CD8-positive, alpha-beta memory T cell (primary cell): ENCODE measurements at places on chromosomes 2 and 18. TPM values are rescaled to one million over a fixed set of nuclear protein-coding genes. Genes with fewer than 3 reads are reported as not detected.

DNA sequence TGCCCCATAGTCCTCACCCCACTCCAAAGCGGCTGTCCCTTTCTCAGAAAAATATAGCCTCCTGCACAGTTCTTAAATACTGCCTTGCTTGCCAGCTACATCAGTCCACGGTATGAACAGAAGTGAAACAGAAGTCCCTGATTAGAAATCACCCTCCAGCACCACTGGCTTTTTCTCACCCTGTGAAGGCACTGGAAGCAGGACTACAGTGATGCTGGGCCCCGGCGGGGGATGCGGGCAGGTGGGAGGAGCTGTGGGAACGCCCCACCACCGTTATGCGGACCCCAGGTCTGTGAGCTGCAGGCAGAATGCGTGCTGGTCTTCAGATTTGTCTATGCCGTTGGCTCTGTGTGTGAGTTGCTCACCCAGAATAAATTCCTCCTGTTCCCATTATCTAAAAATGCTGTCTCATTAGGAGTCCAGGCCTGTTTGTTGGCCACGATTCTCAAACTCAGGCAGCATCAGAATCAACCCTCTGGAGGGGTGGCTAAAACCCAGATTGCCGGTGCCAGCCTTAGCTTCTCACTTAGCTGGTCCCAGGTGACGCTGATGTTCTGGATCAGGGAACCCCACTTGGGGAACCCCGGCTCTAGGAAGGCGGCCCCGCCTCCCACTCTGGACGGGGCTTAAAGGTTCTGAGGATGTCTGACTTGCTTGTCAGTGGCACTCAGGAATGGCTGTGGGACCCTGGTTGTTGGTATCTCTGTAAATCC lies 224.8 kb upstream of the PXDN start:
- DNase-seq, result no peak

DNA sequence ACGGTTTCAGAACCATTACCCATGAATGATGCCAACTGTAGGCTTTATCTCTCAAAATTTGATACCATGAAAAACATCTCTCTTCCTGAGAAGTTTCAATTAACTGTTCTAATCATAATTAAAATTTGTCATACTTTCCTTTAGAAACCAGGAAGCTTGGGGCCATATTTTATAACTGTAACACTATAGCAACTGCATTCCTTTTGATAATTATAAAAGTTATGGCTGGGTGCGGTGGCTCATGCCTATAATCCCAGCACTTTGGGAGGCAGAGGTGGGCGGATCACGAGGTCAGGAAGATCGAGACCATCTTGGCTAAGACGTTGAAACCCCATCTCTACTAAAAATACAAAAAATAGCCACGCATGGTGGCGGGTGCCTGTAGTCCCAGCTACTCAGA lies 70.6 kb downstream of the DNAH7 start:
- no peak for DNase-seq

- no peak for DNase-seq
Measured at GRCh38 chr2:167380094-167380493, 491.8 kb downstream of the XIRP2 start.

GRCh38 chr2:53609551-53609950 lies 158.1 kb upstream of the CHAC2 start:
- DNase-seq, result no peak

DNA sequence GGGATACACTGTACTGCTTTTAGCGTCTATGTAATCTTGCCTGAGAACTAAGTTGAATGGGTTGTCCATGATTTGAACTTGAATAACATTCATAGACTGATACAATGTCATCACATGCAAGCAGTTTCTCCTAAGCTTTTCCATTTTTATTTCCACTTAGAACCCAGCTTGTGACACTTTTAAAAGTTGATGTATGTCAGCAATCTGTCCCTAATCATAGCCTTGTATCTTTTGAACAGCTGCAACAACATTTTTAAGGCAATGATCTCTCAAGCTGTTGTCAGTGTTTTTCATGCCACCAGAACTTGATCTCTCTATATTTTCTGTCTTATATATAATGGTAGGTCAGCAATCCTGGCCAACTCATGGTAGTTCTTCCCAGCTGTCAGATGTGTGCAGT lies 185.0 kb downstream of the DOK6 start:
- DNase-seq, result no peak

DNA sequence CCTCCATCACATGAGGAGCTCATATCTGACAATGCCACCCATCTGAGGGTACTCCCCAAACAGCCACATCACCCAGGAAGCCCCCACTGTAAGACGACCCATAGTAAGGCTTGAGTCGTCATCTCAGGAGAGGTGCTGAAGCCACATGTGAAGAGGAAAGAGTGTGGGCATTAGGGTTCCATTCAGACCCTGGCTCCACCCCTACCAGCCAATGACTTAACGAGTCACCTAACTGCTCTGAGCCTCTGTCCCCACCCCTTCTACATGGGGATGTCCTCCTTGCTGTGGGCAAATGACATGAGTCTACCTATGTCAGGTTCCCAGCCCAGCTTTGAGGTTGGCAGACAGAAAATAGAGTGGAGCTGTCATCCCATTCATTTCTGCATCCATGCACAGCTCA lies 46.3 kb downstream of the C1QL2 start:
- DNase-seq, result no peak

GRCh38 chr2:11738589-11739436 lies 7.6 kb upstream of the LPIN1 start:
- no peak for DNase-seq

- DNase-seq, result no peak
Measured at GRCh38 chr18:49933530-49934128, 120.3 kb upstream of the ACAA2 start.

- peak; percentile 69 for DNase-seq
Measured at GRCh38 chr2:73268830-73269685, 15.2 kb downstream of the FBXO41 start.

- DNase-seq, result no peak
Measured at GRCh38 chr2:182463760-182464159, 36.9 kb upstream of the PDE1A start.

GRCh38 chr2:33411765-33412164 lies 64.7 kb upstream of the RASGRP3 start:
- DNase-seq, result no peak

GRCh38 chr2:107621186-107622165 lies 205.2 kb upstream of the RGPD4 start:
- no peak for DNase-seq

- DNase-seq, result no peak
Measured at GRCh38 chr2:19127616-19128015, 230.8 kb downstream of the OSR1 start.

DNA sequence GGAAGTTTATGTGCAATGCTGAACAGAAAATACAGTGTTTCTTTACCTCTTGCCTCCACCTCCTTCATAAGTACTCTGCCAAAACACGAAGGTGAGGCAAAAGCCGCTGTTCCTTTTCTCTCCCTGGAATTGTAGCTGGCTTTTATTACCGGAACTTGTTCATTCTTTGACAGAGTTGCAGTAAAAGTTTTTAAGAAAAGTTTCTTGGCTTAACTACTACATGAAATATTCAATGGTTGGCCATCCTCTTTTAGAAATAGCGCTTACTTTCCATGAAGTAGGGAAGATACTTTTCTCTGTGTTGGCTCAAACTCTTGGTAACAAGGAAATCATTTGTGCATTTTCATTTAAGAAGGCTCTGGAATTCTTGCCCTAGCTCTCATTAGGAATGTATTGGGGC lies 950.7 kb upstream of the FANCL start:
- no peak for DNase-seq

DNA sequence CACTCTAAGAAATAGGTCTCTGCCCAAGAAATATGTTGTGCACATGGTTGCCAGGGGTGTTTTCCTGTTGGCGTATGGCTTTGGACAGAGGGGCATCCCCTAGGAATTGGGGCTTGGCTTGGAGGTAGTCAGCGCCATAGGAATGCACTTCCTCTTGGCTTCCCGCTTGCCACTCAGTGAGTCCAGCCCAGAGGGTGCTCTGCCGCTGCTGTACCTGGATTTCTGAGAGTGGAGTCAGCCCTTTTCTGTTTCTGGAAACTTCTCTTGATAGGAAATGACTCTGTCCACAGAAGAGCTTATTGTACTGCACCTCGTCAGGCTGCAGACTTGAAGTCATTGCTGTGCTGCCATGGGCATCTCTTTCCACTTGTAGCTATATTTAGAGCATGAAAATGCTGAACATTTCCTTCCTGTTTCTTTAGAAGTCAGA lies 116.7 kb upstream of the MGAT5 start:
- DNase-seq, result no peak

GRCh38 chr2:34229998-34230397 lies 630.9 kb upstream of the FAM98A start:
- DNase-seq, result no peak

DNA sequence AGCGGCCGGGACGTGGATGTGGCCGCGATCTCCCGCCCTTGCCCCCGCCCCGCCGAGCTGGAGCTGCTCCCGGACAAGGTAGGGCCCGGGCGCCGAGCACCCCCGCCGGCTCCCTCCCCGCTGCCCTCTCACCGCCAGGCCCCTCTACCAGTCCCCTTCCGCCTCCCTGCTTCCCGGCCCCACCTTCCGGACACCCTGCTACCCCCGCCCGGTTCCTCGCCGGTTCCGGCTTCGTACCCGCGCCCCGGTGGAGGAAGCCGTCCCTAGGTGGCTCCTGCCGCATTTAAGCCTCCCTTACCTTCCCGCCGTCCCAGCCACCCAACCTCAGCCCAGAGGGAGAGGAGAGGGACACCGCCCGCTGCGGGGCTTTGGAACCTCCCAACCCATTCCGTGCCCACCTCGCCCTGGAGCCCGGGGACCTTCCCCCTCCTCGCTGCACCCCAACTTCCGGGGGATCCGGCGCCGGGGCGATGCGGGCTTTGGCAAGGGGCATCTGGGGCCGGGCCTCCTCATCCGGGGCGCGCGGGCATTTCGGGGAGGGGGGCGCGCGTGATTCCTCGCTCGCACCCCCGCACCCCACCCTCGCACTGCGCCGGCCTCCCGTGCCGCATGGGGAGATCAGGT lies 475 bp downstream of the B3GNT2 start:
- peak; percentile 71 for DNase-seq

DNA sequence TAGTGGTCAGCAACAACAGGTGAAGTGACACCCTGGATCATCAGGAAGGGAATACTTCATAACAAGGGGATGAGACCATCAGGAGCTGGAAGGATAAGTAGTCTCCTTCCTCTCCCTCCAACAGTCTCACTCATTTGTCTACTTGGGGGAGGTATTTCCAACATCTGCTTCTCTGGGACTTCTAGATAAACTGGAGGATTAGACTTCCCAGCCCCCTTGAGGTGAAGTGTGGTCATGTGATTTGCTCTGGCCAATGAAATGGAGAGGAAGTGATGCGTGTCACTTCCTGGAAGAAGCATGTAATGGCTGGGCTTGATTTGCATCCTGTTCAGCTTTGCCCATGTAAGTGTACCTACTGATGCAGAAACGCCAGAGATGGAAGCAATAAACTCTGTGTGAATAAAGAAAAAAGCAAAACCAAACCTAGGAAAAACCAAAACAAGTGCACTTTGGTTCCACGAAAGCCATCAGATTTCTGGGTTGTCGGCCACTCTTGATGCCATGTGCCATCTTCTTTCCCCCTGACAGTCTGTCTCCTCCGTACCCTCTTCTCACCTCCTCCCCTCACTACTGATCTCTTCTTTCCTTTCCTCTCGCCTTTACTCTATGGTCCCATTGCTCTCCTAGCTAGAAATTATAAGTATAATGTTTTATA lies 76.1 kb upstream of the DNMT3A start:
- no peak for DNase-seq

GRCh38 chr2:86048888-86049287 lies 56.8 kb downstream of the POLR1A start:
- DNase-seq, result no peak

- no peak for DNase-seq
Measured at GRCh38 chr18:13235421-13235831, 16.9 kb downstream of the LDLRAD4 start.

- DNase-seq, result no peak
Measured at GRCh38 chr2:98710734-98711133, 20.2 kb downstream of the MGAT4A start.

DNA sequence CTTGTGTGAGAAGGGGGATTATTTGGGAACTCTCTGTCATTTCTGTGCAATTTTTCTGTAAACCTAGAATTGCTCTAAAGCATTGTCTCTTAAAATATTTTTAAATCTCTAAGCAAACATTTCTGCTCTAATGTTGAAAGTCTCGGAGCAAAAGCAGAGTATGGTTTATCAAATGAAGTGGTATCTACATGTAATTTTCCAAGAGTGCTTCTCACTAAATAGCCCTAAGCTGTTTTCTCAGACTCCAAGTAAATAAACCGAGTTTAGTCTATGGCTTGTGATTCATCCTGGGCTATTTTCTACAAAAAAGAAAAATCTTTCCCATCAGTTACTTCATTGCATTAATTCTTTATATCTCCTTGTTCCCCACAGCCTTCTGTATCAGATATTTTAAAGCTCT lies 90.8 kb downstream of the METTL4 start:
- DNase-seq, result no peak

DNA sequence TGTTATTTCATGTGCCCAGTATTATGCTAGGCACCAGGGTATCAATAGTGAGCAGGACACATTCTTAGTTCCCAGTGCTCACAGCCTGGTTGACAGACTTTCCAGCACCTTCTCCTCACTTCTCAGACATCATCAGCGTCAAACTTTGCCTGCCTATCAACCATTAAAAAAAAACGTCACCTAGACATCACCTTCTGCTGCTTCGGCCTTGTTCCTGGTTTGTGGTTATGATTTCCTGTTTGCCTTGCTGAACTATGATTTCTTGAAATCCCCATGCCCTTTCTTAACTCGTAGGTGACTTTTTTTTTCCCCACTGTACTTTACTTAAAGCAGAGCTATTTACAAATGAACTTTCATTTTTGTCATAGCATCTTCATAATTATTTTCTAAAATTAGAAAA lies 60.4 kb upstream of the NABP1 start:
- DNase-seq, result peak; percentile 13

Gene ZNF385B
- polyA plus RNA-seq, result not detected

Gene SLC9A4
- polyA plus RNA-seq, result not detected

Gene NAPG
- 10.1 TPM for polyA plus RNA-seq

Gene FOXI3
- polyA plus RNA-seq, result not detected

Gene HOXD12
- not detected for polyA plus RNA-seq

Gene CSRNP3
- not detected for polyA plus RNA-seq

Gene CD8B2
- polyA plus RNA-seq, result 10.2 TPM

Gene ACSL3
- 27.7 TPM for polyA plus RNA-seq

Gene CNGA3
- not detected for polyA plus RNA-seq

Gene CLHC1
- 1.1 TPM for polyA plus RNA-seq

Gene CABYR
- polyA plus RNA-seq, result 0.62 TPM

Gene KCNE4
- polyA plus RNA-seq, result not detected

Gene MYL12B
- 1,057 TPM for polyA plus RNA-seq
